Mammary epithelial cell (primary cell): ENCODE measurements at places on chromosomes 5 and 9. TPM values are rescaled to one million over a fixed set of nuclear protein-coding genes. Genes with fewer than 3 reads are reported as not detected.

The KDM4C gene
- 27.2 and 28.2 TPM in 2 replicates for total RNA-seq

The GTF3C4 gene
- total RNA-seq: 17.7 and 19.5 TPM in 2 replicates

- no peak for DNase-seq
Measured at GRCh38 chr9:108812396-108813025, 43.3 kb downstream of the ACTL7B start.

- DNase-seq: peak; percentile 90
Measured at GRCh38 chr9:106878934-106879333, 16.0 kb downstream of the ZNF462 start.

DNA sequence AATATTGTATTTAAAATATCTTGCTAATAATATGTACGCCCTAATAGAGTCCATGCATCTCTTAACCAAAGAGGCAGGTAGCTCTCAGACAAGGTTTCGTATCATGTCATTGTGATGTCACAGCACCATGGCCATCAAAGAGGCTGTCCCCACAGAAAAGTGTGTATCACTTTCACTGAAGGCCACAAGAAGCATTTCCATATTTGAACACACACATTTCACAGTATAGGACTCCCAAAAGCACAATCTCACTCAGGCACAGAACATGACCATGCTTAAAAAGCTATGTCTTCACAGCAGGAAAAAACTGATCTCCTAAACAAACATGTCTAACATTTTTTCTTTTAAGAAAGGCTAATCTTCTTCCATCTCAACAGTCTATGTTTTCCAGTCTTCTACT, 133.8 kb downstream of the DENND1A start:
- DNase-seq: no peak

DNA sequence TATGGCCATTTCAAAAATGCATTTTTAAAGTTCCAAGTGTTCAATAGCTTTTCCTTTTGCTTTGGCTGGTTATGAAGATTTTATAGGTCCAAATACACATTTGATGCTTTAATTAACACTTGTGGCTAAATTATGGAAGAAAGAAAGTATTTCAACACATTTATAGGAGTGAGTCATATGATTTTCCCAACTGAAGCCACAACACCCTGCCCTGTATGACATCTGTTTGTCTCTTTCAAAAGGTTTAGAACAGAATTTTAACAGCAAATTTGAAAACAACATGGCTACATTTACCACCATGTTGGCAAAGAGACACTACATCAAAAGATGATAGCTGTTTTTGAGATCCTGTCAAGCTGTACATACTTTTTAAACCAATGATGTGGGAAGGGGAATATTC, 99.4 kb downstream of the TMEM174 start:
- DNase-seq: peak; percentile 44

- DNase-seq: no peak
Measured at GRCh38 chr9:93072383-93072795, 13.9 kb downstream of the SUSD3 start.
